ENCODE measurements at places on chromosomes 4 and X.

- DNase-seq = no peak
Observed at GRCh38 chrX:144730471-144730870, 516.8 kb upstream of the SPANXN1 start.

- no peak for DNase-seq
Observed at GRCh38 chrX:3659761-3660160, 53.7 kb downstream of the PRKX start.

DNA sequence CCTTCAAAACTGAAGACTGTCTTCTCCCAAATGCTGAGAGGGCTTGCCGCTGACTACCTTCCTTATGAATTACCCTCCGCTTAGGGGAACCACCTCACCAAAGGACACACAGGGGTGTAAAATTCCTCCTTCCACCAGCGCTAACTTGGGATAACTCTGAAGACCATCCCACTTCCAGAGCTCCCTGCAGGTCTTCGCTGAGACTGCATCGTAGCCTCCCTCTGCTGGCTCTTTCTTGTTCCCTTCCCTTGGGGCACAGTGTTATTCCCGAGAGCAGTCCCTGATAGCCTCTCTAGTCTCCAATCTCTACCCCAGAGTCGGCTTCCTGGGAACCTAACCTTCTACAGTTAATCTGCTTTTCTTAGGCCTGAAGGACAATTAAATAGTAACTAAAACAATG is 725.5 kb upstream of the ATOH1 start:
- no peak for DNase-seq

- no peak for DNase-seq
Observed at GRCh38 chr4:180098586-180098985, 2144.6 kb upstream of the TENM3 start.

DNA sequence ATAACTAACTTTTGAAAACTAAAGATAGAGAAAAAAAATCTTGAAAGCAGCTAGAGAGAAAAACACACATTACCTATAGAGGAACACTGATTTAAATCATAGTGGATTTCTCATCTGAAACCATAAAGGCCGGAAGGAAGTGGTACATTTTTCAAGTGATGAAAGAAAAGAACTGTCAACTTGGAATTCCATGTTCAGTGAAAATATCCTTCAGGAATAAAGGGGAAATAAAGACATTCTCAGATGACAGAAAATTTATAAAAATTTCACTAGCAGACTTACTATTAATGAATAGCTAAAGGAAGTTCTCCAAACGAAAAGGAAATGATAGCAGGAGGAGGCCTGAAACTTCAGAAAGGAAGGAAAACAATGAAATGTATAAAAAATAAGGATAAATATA is 7.6 kb upstream of the JADE3 start:
- DNase-seq = no peak

DNA sequence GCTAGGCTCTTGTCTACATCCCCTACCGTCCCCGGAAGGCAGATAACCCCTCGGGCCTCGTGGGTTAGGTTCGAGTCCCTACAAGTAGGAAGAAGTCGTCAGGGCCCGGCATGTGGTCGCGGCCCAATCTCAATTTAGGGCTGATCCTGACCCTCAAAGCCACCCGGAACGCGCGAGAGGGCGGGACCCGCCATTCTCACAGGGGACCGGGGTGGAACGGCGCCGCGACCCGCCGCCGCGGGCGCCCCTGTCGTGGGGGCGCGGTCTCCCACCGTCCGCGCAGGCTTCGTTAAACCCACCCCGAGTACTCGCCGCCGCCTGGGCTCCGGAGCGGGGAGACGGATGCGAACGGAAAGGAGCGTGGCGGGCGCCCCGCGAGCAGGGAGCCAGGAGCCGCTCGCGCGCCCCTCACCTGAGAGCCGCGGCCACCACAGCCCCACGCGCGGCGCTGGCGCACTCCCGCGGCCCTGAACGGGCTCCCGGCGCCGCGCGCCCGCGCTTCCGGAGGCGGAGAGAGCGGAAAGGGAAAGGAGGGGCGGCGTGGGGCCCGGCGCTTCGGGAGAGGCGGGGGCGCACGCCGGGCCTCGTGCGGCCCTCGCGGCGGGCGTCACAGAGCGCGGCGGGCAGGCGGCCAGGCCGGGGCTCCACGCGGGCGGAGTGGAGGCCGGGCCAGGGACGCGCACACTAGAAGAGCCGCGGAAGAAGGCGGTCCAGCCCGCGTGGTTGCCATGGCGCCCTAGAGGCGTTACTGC is at the start of gene CFAP97:
CFAP97 (minus strand) TSS at position 515 of the 752 bp plus-strand sequence. CDS start 12,804 bp downstream, outside the sequence.
- DNase-seq = peak; percentile 72

DNA sequence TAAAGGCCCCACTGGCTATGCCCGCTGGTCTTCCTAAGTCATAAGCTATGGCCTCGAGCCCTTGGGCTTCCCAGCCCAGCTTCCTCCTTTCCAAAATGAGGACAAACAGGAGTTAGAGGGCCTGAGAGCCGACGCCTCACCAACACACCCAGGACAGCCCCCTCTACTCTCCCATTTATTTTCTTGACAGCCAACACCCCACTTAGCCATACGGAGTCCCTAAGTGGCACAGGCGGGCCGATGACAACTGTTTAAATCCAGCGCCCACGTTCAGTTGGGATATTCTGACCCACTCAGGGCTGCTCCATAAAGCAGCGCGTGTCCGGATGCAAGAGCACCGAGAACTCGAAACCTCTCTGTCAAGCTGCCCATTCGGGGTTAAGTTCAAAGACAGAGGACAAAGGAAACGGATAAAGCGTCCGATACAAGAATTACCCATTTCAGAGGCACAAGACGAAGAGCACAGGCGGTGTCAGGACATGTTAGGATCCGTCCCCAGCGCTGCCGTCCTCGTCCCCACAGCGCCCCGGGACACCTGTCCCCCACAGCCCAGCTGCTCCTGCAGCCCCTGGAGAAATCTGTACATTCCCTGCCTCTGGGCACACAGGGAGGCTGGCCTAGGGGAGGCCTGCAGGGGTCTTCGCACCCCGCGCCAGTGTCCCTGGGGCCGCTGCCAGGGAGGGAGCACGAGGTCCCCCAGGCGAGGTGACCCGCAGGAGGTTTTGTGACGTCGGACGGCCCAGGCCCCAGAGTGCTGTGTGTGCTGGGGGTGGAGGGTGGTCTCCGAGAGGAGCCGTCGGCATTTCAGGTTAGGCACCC is 1.2 kb downstream of the PRKX start:
- DNase-seq = no peak

DNA sequence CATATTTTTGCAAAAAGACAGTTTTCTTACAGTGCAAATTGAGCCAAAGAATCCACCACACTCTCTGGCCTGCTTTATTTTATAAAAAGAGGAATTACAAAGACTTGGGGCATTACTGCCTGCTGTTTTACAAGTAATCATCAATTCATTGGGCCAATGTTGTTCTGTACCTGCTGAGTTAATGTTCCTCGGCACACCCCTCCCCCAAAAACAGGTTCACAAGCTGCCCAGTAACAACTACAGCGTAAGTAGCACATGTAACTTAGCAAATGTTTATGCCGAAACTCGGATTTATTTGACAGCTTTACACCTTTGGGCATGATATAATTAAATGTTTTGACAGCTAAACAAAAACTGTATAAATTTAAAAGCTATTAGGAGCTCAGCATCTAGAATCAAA is 214.6 kb upstream of the MAB21L2 start:
- DNase-seq = no peak

- no peak for DNase-seq
Observed at GRCh38 chrX:75365243-75365975, 91.5 kb downstream of the UPRT start.

DNA sequence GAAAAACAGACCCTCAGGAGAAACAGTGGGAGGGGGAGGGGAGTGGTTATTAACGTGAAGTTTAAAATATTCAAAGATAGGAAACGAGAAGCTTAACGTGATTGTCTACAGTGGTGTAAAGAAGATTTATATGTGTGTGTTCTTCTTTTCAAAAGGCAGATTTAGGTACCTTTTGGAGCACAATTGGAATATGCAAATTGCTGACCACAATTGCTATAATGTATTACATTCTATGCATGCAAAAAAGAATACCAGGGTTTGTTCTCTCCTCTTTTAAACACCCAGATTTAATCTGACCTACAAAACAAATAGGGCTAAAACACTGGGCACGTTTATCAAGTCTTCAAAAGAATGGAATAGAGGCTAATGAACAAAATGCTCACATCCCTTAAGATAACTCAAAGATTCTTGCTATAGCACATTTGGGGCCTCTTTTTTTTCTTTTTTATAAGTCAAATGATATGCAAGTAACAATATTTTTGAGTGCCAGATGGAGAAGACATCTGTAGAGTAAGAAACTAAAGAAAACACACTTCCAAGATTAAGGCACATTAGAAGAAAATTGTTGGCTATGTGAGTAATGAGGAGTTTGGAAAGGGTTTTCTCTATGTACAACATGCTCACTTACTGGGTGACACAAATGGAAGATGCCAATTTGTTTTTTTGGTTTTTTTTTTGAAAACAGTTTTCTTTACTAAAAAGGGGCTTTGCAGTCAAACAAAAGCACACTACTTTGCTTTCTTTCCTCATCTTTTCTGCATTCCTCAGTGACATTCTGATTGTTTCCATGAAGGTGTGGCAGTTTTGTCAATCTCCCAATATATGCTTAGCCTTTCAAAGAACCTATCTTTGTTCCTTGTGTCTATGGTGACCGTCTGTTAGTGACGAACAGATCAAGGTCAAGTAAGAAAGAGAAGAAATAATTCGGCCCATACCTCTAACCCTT is 240.3 kb downstream of the PALLD start:
- DNase-seq = no peak

DNA sequence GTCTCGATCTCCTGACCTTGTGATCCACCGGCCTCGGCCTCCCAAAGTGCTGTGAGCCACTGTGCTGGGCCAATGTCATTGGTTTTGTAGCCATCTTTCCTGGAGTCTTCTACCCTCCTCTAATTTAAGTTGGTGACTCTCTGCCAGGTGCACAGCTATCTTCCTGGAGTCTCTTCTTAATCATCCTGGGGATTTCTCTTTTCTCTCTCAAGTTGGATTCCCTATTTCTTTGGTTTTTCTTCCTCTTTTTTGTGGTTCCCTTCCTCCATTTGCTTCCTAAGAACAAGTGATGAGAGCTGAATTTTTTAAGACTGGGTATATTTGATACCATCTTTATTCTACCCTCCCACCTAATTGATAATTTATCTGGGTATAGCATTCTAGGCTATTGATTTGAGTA is 113.8 kb downstream of the SYNPO2 start:
- no peak for DNase-seq

GRCh38 chr4:156970501-156971164 is 966 bp downstream of the PDGFC start:
- no peak for DNase-seq

DNA sequence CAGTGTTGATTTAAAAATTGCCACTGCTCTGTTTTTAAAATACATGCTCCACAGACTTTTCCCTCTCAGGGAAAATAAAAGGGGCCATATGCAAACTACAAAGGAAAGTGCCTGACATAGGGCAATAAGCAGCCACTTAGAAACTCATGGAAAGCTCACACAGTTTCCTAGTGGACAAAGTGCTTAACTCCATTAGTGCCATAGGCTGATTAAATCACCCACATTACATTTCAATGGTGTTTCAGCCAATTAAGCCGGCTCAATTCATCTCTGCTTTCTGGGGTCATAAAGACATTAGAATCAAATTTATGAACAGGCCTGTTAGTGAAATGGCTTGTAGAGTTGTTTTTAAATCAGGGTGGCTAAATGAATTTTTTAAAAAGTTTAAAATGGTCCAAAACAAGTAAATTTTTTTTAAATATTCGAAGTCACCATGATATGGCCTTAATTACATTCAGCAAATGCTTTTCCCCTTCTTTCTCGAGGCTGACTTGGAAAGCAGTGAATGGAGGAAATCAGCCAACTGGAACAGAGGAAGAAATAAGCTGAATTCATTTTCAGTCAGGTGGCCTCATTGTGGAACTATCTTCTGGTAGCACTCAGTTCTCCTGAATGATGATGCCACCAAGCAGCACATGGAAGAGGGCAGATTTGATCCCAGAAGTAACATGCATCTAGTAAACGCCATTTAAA is 2305.1 kb upstream of the AGA start:
- DNase-seq = no peak

- no peak for DNase-seq
Observed at GRCh38 chr4:11768251-11768972, 339.7 kb upstream of the HS3ST1 start.

Data from activated CD8-positive, alpha-beta memory T cell treated with anti-CD3 and anti-CD28 coated beads for 4 hours (primary cell).